ENCODE measurements at places on chromosomes 2 and 18.

GRCh38 chr2:33796511-33796910, 197.4 kb upstream of the FAM98A start:
- DNase-seq = peak; percentile 12

GRCh38 chr2:96801005-96801785, 14.9 kb upstream of the CNNM3 start:
- DNase-seq = peak; percentile 47

GRCh38 chr2:222869252-222869560, 8.4 kb downstream of the ACSL3 start:
- no peak for DNase-seq

DNA sequence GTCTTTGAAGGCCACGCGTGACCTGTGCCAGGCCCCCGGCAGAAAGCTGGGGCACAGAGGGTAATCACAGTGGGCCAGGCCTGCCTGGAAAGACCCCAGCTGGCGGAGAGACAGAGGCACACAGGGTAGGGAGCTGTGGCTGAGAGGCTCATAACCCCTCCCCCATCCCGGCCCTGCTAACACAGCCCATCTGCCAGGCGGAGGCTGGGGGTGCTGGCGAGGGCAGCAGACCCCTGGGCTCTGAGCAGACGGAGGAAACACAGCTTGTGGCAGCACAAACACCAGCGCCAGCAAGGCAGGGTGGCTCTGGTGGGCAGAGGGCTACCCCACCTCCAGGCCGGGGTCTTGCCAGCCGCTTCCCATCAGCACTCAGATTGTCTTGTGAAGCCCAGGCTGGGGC, 19.0 kb downstream of the HS6ST1 start:
- no peak for DNase-seq

DNA sequence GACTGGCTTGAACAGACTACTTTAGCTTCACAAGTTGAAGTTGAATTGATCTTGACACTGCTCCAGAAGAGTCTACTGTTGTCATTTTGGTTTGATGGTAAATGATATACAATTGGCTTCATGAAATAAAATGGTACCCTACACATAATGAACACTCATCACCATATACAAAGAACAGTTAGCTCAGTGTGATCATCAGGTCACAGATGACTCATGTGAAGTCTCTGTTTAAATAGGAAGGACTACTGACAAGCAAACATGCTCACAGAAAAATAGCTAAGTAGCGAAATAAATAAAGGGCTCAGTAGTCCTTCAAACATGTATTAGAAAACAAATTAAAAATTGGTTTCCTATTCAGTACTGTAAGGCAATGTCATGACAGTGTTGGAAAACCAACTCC, 96.2 kb downstream of the MEIS1 start:
- no peak for DNase-seq

- DNase-seq = no peak
Observed at GRCh38 chr18:36298126-36298741, 721 bp downstream of the FHOD3 start.

DNA sequence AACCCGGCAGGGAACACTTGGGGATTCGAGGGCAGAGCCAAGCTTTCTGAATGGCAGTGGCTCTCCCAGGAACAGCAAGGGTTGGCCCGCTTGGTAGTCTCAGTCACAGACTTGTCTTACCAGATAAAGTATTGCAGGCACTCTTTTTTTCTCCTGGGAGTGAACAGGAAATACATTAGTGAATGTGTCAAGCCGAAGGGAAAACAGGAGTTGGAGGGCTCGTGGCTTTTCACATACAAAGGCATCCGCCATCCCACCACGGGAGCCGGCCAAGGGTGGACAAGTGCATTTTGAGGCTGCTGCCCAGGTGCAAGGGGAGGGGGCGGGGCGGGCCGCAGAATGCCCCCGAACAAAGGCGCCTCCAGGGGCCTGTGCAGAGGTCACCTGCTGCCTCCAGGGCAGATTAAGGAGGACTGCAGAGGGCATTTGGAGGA, 163.3 kb upstream of the SIX3 start:
- peak; percentile 12 for DNase-seq

DNA sequence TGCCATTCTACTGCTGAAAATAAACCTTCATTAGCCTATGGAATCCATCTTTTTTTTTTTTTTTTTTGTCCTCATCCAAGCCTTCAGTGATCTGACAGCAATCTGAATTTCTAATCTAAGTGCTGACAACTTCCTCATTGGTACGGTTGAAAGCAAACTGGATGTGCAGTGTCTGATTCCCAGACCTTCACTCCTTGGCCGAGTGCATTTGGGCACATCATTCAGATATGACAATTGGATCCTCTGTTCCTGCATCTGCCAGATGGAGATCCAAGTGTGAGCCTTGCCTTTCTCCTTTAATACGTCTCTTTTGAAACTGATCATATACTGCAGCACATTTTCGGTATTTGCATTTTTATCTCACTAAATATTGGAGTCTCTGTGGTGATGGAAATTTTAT, 713.1 kb downstream of the DCDC2C start:
- DNase-seq = no peak
